ENCODE measurements at places on chromosomes 11 and 22.

GRCh38 chr11:59368238-59369022 is 9.7 kb downstream of the OR5AN1 start:
- no peak for DNase-seq

GRCh38 chr22:27989758-27990450 is 70.8 kb upstream of the PITPNB start:
- DNase-seq, result no peak

- DNase-seq, result no peak
Observed at GRCh38 chr11:57700425-57700824, 11.6 kb downstream of the MED19 start.

DNA sequence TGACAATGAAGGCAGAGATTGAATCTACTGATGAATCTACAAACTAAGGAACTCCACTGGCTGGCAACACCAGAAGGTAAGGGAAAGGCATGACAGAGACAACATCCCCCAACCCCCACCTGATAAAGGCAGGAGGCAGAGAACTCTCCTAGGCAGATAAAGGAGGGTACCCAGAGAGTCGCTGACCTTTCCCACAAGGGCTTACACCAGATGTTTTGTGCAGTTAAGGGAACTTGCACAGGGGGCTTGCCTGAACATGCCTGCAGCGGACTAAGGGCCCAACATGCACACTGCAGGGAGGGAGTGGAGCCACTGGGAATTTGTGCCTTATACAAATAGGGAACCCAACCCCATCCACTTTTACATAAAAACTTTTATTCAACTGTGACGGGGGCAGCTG is 1996.9 kb upstream of the RAG2 start:
- no peak for DNase-seq

GRCh38 chr11:130313383-130314183 is 1.1 kb downstream of the ZBTB44 start:
- DNase-seq, result no peak

- DNase-seq, result no peak
Observed at GRCh38 chr11:71330996-71331395, 78.6 kb upstream of the SHANK2 start.

GRCh38 chr11:61659413-61660196 is 20.6 kb upstream of the DAGLA start:
- DNase-seq, result no peak

DNA sequence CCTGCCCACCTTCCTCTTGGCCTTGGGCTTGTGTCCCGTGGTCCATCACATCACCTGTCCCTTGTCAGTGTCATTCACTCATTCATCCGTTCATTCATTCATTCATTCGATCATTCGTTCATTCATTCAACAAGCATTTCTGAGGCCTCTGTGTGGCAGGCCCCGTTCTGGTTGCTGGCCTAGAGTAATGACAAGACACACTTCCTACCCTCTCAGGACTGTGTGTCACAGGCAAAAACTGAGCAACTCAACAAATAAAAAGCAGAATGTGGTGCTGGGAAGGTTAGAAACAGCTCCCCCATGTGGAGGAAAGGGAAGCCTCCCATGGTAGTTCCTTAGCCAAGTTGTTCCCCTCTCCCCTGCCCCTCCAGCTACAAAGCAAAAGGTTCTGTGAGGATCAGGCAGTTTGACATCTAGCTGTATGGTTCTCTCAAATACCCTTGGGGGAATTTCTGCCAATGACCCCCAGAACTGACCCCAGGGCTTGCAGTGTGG is 1.6 kb upstream of the OMP start:
- DNase-seq, result no peak

GRCh38 chr11:111764621-111765020 is 1.6 kb downstream of the PPP2R1B start:
- DNase-seq, result no peak

- DNase-seq, result no peak
Observed at GRCh38 chr11:9754010-9754471, 90.2 kb downstream of the SWAP70 start.

GRCh38 chr11:12599408-12600143 is 74.6 kb upstream of the TEAD1 start:
- peak; percentile 20 for DNase-seq

DNA sequence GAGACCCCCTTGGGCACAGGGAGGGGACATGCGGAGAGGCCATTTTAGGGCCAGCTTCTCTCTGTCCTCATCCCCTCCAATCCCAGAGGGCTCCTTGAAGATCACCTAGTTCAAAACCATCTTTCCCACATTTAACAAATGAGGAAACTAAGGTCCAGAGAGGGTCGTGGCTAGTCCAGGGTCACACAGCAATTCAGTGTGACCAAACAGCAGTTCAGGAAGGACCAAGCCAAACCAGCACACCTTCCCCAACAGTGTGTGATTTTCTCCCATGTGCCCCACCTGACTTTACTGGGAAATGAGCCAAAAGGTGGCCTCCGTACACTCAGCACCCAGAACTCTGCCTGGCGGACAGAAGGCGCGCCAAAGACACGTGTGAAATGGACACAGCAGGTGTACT is 51.3 kb downstream of the CACNA1I start:
- DNase-seq, result no peak

- DNase-seq, result no peak
Observed at GRCh38 chr11:125451400-125452124, 44.5 kb downstream of the FEZ1 start.

DNA sequence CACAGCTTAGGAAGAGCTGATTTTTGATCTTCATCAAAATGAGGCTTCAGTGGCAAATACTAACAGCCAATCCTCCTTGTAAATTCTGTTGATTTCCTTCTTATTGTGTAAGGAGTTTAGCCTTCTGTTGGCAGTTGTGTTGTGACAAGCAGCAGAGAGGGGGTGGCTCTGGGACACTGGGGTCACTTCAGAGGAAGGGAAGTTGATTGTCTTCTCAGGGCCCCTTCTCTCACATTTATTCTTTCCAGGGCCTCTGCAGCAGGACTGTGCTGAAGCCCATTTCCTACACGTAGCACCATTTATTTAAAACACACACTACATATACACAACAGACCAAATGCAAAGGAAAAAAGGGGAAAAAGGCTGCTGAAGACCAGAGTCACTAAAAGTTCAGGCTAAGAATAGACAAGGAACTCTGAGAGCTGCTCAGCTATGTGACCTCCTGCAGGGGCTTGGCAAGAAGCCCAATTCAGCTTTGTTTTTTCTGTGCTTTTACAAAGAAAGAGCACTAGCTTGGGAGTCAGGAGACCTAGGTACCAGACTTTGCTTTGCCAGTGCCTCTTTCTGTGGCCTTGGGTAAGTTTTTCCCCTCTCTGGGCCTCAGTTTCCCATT is 28.3 kb upstream of the UPB1 start:
- no peak for DNase-seq

GRCh38 chr22:17824457-17824856 is 50.2 kb upstream of the BID start:
- no peak for DNase-seq

GRCh38 chr11:72241291-72241781 is 2.6 kb downstream of the PHOX2A start:
- no peak for DNase-seq

All from GM12892 (cell line).